ENCODE measurements at places on chromosomes 12 and 14.

- no peak for DNase-seq
Measured at GRCh38 chr14:56342494-56342942, 224.3 kb downstream of the PELI2 start.

DNA sequence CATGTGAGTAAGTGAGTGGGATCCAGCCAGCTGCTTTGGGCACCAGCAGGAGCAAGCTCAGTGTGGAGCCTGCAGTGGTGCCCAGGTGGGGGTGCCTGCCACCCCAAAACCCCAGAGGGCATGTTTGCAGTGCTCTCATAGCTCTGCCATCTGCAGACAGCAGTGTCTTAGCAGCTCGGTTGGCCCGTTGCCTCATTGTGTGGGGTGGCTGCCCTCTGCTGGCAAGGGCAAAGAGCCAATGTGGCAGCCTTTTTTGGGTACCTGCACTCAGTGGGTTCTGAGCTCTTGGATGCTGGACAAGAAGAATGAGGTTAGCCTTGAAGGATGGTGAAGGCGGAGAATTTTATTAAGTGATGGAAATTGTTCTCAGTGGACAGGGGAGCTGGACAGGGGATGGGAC is 52.3 kb downstream of the NEUROD4 start:
- no peak for DNase-seq

- DNase-seq = no peak
Measured at GRCh38 chr12:32467959-32468863, 68.9 kb downstream of the FGD4 start.

DNA sequence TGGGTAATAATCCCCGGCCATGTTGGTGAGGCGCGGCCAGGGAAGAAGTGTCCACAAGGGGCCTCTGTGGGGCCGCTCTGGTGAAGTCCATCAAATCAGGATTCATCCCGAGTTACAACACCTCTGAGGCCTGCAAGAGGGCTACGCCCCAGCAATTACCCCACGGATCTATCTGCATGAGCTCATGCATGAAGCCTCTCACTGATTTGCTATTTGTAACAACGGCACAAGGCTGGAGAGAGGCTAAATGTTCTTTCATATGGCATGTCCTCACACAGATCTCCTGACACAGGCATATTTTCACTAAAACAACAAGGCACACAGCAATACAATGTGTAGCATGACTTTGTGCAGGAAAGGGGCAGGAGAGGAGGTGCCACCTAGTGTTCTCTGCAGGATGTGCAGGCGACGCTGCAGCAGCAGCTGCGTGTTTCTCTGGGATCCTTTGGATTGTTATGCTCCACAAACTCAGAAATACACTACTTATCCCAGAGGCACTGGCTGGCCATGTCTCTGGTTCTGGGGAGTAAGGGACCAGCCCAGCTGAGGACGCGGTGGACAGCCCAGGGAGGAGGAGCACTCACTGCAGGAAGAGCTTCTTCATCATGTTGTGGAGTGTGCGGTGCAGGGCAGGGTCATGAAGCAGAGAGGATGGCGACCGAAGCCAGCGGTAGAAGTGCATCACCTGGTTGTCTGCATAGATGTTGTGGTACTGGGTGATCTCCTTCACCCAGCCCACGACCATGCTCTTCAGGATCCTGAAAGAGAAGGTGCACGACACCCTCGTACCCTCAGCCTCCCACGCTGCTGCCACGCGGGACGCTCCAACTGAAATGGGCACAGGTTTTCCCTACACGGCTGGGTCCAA is 20.2 kb downstream of the P2RX2 start:
- no peak for DNase-seq

- DNase-seq = no peak
Measured at GRCh38 chr14:25461780-25462179, 411.8 kb upstream of the STXBP6 start.

DNA sequence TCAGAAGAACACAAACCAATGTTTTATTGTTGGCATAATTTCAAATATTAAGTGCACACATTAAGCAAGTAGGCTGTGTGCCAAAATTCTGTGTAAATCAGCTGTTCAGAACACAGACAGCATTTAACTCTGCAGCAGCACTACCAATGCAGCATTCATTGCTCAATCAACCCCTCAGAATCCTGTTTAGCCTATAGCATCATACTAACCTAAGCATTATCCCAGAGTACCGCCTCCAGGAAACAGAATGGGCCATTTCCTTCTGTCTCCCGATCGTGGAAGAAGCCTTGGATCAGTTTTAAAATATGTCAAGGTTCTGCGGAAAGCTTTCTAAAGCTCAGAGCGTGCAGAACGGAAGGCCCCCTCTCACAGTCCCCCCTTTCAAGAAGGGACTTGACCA is 3.3 kb downstream of the IL26 start:
- no peak for DNase-seq

- no peak for DNase-seq
Measured at GRCh38 chr14:33449268-33449667, 501.6 kb downstream of the EGLN3 start.

- DNase-seq = no peak
Measured at GRCh38 chr14:97180304-97181200, 383.4 kb downstream of the VRK1 start.

- no peak for DNase-seq
Measured at GRCh38 chr12:112214064-112214463, 88.7 kb downstream of the TRAFD1 start.

DNA sequence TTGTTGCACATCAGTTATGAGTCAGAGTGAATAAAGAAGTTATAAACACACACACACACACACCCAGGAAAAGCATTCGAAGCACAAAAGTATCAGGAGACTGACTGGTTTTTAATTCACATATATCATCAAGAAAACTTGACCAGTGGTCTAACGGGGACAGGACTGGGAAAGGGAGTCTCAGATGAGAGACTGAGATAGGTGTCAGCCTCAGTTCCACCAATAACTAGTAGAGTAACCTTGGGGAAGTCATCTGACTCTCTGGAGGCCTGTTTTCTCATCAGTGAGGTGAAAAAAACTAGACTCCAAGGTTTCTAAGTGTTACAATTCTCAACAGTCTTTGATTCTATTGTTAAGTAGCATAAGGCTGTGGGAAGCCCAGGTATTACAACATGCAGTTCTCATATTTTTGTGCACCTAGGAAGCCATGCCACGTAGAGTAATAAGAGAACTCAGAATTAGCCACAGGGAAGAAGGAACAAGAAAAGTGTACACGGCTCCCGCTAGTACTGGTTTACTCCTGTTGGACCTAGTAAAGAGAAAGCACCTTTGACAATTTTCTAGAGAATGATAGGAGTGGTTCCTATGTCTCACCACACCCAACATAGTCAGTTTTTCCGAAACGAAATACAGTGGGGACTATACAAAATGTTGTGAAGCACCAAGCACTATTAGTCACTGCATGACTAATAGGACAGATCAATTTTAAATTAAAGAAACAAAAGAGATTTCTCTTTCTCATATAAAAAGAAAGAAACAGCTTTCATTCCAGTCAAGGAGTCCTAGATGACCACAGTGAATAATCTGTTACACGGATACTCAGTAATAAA is 5.0 kb downstream of the PPTC7 start:
- no peak for DNase-seq

DNA sequence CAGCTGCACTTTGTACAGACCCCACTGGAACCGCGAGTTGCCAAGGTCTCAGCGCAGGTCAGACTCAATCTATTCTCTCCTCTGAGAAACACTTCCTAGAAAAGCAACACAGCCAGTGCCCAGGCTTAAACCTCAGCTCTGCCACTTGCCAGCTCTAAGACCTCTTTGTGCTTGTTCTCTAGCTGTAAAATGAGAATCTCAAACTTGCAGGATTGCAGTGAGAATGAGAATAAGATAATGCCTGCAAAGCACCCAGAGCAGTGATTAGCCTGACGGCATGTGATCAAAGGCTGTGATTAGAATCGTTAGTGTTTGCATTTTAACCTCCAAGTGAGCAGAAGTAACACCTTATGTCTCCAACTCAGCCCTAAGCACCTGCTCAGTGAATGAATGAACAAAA is 21.3 kb downstream of the ANO2 start:
- no peak for DNase-seq

GRCh38 chr14:105529319-105529568 is 2.9 kb downstream of the TMEM121 start:
- no peak for DNase-seq

GRCh38 chr12:82652071-82652470 is 34.6 kb upstream of the TMTC2 start:
- DNase-seq = no peak

DNA sequence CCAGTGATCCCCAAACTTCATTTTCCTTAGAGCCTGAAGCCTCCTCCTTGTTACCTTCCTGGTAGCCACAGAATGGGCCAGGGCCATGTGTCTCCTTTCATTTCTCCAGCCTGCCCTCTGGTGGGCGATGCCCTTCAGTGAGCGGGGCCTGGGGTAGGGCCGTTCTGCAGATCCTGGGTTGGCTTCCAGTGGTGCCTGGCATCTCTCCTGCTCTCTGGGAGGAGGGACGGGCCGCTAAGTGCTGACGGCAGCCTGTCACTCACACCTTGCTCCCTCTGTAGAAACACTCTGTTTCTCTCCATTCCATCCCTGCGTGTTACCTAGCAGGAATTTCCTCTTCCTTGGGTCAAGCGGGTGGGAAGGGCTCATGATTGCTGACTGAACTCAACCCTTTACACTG is 232.1 kb downstream of the CACNA1C start:
- DNase-seq = no peak

- DNase-seq = no peak
Measured at GRCh38 chr14:51996148-51996746, 6.9 kb downstream of the RTRAF start.

GRCh38 chr14:88305528-88306322 is 17.3 kb downstream of the KCNK10 start:
- no peak for DNase-seq

DNA sequence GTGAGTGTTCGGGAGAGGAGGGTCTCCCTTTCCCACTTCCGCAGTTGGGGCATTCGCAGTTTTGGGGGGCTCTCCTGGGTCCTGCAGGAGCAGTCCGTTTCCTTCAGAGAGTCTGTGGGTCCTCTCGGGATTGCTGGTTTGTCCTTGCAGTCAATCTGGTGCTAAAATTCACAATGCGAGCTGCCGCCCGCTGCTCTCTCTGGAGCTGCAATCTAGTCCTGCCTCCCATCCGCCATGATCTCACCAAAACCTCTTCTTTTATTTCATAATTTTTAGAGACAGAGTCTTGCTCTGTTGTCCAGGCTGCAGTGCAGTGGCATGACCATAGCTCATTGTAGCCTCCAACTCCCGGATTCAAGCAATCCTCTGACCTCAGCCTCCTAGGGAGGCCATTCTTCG is 22.5 kb downstream of the RNFT2 start:
- no peak for DNase-seq

DNA sequence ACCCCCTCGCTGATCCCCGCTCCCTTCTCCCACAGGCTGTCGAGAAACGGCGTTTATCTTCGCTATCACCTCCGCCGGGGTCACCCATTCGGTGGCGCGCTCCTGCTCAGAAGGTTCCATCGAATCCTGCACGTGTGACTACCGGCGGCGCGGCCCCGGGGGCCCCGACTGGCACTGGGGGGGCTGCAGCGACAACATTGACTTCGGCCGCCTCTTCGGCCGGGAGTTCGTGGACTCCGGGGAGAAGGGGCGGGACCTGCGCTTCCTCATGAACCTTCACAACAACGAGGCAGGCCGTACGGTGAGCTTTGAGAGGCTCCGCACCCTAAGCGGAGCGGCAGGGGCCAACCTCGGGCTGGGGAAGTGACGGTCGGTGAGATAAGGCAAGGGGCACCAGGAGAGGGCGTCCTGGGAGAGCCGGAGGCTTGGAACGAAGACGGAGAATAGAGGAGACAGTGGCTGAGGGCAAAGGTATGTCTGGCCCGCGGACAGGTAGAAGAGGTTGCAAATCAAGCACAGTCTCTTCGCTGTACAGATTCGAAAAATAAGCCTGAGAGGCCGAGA is 2.3 kb downstream of the WNT1 start:
- no peak for DNase-seq

DNA sequence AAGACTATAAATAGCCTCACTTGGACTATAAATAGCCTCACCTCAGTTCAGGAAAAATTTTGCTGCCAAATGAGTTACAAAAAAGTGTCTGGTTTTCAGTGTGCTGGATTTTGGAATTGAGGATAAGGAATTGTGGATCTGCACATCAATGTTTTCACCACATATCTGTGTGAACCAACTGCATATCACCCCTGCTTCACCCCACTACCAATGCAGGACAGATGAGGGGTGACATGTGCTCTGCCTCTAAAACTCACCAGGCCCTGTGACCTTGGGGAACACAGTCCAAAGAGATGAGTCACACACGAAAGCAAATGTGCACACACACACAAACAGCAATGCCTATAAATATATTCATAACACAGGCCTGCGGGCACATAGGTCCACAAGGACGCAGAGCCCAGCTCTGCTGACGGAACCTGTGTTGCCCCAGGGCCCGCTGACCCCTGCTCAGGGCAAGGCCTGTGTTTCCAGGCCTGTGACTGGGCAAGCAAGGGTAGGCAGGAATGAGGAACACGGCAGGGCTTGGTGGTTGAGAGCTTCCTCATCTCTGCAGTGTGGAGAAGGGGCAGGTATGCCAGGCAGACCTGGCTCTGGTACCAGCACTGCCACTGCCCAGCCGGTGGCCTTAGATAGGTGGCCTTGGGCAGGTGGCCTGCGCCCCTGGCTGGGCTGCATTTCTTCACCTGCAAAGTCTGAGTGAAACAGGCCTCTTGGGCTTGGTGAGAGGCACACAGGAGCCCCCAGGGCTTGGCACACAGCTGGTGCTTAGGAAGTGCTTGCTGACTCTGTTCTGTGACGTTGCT is 82.4 kb downstream of the ARL6IP4 start:
- no peak for DNase-seq

- no peak for DNase-seq
Measured at GRCh38 chr12:88141425-88141773, 489 bp downstream of the CEP290 start.
